Heart right ventricle (tissue), 16 donors: ENCODE measurements at places on chromosomes 13 and 19. TPM values are rescaled to one million over a fixed set of nuclear protein-coding genes. Genes with fewer than 3 reads are reported as not detected.
A peak's percentile ranks its signal among the peaks of the same experiment; 100 is the strongest.

- DNase-seq: no peak
Measured at GRCh38 chr19:5974721-5975387, 3.1 kb downstream of the RANBP3 start.

- no peak for DNase-seq
Measured at GRCh38 chr13:114090476-114090875, 41.9 kb downstream of the RASA3 start.

DNA sequence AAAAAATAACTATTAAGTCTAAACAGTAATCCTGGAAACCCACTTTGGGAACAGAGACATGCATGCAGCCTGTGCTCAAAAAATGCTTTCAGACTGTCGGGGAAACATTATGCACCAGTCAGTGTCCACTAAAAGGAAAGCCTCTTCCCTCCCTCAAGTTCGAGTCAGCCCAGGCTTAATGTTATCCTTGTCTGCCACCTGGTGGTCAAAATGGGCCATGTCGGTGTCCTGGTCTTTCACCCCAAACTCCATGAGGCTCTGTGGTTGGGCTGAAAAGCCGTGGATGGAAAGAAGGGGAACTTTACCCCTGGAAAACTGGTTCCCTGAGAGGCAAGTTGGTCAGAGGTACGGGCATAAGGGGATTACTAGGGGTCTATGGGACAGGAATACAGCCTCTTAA lies 88.4 kb upstream of the ZNF492 start:
- peak; percentile 21 for DNase-seq

GRCh38 chr13:46536341-46536740 lies 16.6 kb upstream of the LRCH1 start:
- DNase-seq: no peak

DNA sequence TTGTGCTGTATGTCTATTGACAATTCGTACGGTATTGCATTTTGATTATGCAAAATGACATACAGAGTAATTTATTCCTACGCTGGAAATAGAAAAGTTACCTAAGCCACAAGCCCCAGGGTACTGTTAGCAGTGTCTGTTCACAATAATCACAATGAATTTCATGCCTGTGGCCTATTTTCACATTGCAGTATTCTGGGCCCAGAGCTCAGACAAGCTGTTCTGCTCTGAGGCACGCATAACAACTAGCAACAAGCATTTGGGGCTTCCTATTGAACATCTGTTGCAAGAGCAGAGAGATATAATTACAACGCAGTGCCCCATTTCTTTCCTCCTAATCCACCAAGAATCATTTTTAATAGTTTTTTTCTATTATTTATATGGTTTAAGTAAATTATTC lies 158.9 kb upstream of the SGCG start:
- no peak for DNase-seq

DNA sequence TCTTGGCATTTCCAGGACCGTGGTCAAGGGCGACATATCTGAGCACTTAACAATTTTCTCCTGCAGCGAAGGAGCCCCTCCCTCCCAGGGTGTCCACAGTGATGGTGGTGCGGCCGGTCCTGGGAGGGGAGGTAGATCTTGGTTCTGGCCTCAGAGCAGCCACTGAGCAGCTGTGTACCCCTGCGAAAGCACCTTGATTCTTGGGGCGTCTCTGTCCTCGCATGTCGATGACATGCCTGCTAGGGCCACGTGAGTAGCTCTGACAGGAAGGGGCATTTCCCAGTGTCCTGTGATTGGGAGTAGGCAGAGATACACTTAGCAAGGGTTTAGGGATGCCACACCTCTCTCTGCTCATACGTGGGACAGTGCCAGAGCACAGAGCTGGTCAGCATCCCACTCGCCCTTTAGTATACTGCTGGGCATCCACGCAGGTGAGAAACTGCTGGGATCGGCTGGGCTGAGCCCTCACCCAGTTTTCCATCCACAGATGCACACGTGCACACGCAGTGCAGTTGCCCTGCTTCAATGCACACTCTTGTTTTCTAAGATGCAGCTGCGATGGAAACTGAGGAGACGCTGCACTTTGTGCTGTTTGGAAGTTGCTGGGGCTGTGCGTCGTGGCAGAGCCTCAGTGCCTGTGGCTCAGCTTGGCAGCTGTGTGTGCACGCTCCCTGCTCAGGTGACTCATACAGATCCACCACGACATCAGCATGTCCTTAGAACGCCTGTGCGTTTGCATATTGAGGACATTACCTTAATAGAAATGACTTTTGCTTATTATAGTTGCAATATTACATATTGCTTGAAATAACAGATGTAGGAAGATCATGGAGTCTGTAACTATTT lies 66.8 kb downstream of the TEX29 start:
- no peak for DNase-seq

GRCh38 chr19:45752639-45753038 lies 16.4 kb downstream of the SIX5 start:
- no peak for DNase-seq

DNA sequence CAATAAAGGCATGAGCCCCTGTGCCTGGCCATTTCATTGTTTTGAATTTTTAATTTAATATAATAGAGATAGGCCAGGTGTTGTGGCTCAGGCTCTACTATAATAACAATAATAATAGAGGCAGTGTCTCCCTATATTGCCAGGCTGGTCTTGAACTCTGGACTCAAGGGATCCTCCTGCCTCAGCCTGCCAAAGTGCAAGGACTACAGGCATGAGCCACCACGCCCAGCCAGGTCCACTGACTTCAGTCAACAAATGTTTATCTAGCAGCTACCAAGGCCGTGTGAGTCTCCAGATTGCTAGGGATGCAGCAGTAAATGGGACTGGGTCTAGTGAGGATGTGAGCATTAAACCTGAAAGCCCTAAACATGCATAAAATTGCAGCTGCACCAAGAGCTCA lies 13.8 kb upstream of the ILF3 start:
- DNase-seq: no peak

- no peak for DNase-seq
Measured at GRCh38 chr13:110398564-110399507, 91.8 kb downstream of the COL4A2 start.

DNA sequence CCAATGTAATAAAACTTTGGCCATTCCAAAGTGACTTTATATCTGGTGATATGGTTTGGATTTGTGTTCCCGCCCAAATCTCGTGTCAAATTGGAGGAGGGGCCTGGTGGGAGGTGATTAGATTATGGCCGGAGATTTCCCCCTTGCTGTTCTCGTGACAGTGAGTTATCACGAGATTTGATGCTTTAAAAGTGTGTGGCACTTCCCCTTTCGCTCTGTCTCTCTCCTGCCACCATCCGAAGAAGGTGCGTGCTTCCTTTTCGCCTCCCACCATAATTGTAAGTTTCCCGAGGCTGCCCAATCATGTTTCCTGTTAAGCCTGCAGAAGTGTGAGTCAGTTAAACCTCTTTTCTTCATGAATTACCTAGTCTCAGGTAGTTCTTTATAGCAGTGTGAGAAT lies 9.3 kb upstream of the NALCN start:
- DNase-seq: no peak

DNA sequence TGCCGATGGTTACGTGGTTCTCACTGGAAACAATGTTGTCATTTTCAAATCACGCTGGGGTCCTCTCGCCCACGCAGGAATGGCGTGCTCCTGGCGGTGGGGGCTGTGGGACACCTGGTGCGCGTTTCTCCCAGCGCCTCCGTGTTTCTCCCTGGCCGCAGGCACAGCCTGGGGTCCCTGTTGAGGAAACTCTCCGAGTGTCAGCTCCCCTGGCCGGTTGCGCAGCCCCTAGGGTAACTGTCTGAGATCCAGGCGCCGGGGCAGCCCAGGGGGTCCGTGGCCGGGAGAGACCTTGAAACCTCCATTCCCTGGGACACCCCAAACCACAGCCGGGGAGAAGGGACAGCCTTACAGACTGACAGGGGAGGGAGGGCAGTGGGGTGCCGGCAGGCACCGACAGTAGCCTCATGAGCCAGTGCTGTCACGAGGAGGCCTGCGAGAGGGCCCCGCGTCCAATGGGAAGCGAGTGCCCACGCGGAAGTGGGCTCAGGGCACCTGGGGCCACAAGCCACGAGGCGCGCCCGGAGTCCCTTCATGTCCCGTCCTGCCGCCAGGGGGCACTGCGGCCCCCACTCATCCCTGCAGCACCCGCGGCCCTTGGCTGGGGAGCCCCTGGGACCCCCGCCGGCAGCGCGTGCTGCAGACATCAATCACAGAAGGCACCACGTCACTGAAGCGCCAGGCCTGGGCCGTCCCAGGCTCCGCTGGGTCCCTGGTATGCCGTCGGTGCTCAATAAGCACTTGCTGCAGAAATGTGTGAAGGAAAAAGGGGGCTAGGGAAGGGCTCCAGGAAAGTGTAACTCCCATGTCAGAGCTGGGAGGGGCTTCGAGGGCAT lies 9.5 kb downstream of the ADAMTSL5 start:
- no peak for DNase-seq

DNA sequence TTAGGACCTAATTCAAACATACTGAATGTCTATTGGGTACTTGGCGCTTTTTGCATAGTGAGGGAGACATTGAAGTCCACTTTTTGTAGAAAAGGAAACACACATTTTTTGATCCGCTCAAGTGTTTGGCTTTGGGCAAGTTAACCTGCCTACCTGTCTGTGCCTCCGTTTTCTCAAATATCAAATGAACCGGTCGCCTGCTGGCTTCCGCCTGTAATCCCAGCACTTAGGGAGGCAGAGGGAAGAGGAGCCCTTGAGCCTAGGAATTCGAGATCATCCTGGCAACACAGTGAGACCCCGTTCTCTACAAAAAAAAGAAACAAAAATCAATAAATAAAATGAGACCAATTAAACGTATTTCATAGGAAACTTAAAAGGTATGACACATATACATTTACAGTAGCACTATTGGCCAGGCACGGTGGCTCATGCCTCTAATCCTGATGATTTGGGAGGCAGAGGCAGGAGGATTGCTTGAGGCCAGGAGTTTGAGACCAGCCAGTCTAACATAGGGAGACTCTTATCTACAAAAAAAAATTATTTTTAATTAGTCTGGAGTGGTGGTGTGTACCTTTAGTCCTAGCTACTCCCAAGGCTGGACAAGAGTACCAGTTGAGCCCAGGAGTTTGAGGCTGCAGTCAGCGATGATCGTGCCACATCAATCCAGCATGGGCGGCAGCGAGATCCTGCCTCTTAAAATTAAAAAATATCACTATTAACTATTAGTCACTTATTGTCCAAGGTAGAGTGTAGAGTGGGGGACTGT lies 1.3 kb downstream of the RAD23A start:
- DNase-seq: no peak

DNA sequence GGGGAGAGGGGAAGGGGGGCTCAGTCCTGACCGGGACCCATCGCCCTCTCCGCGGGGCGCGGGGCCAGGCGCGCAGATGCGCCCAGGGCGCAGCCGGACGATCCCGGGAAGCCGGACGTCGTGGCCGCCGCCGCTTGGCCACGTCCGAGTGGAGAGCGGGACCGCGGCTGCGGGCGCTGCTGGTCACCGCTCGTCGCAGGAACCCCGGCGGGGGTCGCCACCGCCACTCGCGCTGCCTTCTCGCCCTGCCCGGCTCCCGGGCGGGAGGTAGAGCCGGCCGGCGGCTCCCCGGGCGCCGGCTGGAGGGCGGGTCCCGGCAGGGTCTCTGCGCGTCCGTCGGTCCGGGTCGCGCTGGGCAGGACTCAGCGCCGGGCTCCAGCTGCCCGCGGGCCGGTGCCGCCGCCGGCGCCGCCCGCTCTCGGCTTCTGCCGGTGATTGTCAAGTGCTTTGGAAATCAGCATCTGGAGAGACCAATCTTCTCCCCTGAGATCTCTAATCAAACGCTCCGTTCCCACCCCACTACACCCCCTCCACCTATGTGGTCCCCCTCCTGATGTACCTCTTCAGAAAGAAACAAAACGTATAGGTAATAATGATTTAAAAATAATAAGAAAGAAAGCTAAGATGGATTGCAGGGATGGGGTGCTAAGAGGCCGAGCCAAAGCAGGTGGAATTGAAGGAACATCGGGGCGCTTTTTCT lies 464.4 kb downstream of the ITGBL1 start:
- no peak for DNase-seq

DNA sequence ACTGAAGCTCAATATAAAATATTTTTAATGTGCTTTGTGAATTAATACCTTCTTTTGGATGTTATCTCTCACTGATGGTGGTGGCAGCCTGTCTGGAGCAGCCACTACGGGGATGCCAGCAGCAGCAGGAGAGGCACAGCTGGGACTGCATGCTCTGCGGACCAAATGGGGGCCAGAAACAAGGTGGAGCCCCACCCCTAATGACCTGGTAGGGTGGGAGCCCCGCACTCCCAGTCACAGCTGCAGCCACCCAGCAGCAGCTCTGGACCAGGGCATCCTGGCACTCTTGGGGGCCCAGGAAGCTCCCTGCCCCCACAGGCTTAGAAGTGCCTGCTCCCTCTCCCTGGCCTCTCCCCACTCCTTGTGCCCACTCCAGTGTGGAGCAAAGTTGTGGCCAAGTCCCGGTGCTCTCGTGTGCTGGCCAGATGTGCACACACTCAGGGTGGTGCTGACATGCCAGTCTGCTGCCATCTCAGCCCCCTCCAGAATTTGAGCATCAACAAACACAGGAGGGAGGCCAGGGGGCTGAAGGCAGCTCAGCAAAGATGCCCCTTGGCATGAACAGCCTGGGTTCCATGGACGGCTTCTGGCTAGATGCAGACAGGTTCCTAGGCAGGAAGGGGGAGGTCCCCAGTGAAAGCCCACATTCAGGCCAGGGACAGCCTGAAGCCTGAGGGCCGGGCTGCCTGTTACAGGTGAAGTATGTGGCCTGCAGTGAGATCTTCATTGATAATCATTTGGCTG lies 696.7 kb upstream of the SLITRK5 start:
- no peak for DNase-seq

- DNase-seq: no peak
Measured at GRCh38 chr19:44992336-44993163, 8.7 kb upstream of the RELB start.

GRCh38 chr19:13057744-13058143 lies 44.9 kb downstream of the LYL1 start:
- DNase-seq: no peak

DNA sequence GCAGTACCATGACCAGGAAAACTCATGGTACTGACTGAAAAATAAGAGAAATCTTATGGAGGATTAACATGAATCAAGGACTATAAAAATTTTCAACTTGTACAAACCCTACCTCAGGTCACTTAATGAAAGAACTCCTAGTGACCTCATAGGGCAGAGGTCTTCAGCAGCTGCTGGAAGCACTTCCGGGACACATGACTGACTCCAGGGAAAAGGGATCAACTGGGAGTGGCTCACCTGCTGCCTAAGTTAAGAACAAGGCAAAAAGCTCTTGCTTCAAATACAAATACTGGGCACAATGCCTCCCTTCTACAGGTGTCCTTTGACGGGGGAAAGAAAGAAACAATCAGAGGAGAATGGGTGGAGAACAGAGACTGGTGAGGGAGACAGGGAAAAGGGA lies 18.6 kb downstream of the DOCK9 start:
- no peak for DNase-seq

The GNA15 gene
- total RNA-seq: 0.90 TPM

The PRTN3 gene
- total RNA-seq: not detected

The CASP14 gene
- not detected for total RNA-seq

The TMPRSS9 gene
- not detected for total RNA-seq

The ZNF766 gene
- total RNA-seq: 10.9 TPM

The DACT3 gene
- 6.9 TPM for total RNA-seq

The USHBP1 gene
- 7.0 TPM for total RNA-seq

The TEKTIP1 gene
- total RNA-seq: 0.80 TPM

The NCCRP1 gene
- total RNA-seq: not detected

The ZNF383 gene
- 9.1 TPM for total RNA-seq
